ENCODE measurements at places on chromosomes 6 and 20.

GRCh38 chr6:41934278-41935192 is 7.1 kb downstream of the CCND3 start:
- no peak for DNase-seq

- no peak for DNase-seq
These were observed 146.9 kb upstream of the BEND6 start for GRCh38 chr6:56807989-56808337.

DNA sequence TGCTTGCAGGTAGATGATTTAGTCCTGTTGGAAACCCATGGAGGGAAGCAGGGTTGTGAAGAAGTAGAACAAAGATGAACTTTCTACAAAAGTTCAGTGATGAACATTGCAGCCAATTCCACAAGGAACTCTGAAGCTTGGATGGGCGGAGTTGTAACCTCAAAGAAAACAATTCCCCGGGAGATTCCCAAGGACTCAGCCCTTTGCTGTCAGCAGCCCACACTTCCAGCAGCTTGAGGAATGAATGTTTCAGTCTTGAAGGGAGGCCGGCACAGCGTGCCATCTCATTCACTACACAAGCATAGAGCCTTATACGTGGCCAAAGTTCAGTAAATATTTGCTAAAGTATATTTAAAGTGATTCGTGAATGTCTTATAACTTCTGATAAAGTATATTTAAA is 269.4 kb downstream of the NKAIN2 start:
- DNase-seq, result no peak

DNA sequence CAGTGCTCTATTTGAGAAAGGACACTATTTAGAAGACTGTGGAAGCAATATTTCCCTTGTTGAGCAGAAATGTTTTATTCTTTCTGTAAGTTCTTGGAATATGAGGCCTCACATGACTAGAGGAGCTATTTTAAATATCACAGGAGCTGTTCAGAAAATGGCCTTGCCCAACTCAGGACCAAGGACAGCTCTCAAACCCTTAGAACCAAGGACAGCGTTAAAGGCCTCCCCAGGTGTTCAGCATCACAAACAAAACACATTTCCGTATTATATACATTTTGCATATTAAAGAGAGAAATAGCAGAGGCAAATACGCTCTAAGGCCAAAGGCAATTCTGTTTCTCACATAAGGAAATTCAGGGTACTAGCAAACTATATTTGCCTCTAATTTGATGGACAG is 631.4 kb downstream of the CDH26 start:
- no peak for DNase-seq

DNA sequence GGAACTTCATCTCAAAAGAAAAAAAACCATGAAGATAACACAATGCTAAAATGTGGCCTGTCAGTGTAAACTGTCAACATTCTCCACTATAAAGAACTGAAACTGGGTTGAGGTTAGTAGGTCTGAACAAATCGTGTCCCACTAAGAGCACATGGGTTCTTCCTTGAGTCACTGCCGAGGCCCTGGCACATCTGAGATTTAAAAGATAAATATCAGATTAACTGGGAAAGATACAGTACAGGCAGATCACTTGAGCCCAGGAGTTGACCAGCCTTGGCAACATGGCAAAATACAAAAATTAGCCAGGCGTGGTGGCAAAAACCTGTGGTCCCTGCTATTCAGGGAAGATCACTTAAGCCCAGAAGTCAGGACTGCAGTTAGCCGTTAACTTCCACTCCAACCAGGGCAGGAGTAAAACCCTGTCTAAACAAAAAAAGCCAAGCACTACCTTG is 5.6 kb downstream of the EEF1A1 start:
- DNase-seq, result no peak

- DNase-seq, result no peak
These were observed 368.2 kb upstream of the CITED2 start for GRCh38 chr6:139742671-139743070.

DNA sequence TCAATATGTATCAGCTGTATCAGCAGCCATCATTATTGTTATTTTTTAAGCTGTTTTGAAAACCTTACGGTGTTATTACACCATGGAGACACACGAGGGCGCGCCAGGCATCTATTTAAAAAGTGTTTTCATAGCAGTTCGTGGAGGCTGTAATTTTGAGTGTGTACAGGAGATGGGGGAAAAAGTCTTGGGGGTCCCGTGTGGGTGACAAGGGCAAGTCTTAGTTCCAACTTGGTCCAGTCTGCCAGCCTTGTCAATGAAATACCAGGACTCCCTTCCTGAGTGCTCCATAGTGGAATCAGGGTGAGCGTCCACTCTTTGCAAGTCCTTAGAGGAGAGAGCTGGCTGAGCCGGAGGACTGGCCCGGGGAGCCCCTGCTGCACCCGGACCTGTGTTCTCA is 43.3 kb downstream of the SLC2A10 start:
- DNase-seq, result no peak

DNA sequence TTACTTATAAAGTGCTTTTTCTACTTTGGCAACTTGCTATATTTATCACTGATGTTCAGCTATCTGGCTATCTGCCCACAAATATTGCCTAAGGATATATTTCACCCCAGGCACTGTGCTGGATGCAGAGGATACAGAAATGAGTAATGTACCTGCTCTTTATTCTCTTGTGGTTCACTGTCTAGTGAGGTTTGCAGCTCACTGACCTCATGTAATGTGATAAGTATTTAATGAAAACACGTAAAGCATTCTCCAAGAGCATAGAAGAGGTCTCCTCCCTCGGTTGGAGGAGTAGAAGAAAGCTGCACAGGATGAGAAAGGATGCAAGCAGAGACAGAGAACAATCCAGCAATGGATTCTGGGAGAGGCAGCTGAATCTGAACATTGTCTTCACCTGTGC is 610.7 kb downstream of the CBLN4 start:
- DNase-seq, result no peak

- no peak for DNase-seq
These were observed 1.8 kb upstream of the KCNQ5 start for GRCh38 chr6:72619883-72620696.

- DNase-seq, result no peak
These were observed 96.3 kb upstream of the GCM1 start for GRCh38 chr6:53244958-53245357.

GRCh38 chr6:153989989-153990388 is 49.1 kb upstream of the OPRM1 start:
- DNase-seq, result no peak

- DNase-seq, result no peak
These were observed 193.1 kb downstream of the DOK5 start for GRCh38 chr20:54668271-54669039.

- no peak for DNase-seq
These were observed 1.0 kb downstream of the MCM9 start for GRCh38 chr6:118933855-118934460.

GRCh38 chr6:36196113-36196879 is at the start of gene BRPF3:
Gene BRPF3, plus strand, starts transcription at chr6:36196744. Its CDS starts 3,579 bp downstream, at chr6:36200323.
- DNase-seq, result peak; percentile 34

GRCh38 chr20:52372169-52372568 is 180.6 kb upstream of the ZFP64 start:
- no peak for DNase-seq

- no peak for DNase-seq
These were observed 206.4 kb upstream of the CITED2 start for GRCh38 chr6:139580592-139581484.

GRCh38 chr6:6781873-6782227 is 193.3 kb downstream of the LY86 start:
- DNase-seq, result no peak

DNA sequence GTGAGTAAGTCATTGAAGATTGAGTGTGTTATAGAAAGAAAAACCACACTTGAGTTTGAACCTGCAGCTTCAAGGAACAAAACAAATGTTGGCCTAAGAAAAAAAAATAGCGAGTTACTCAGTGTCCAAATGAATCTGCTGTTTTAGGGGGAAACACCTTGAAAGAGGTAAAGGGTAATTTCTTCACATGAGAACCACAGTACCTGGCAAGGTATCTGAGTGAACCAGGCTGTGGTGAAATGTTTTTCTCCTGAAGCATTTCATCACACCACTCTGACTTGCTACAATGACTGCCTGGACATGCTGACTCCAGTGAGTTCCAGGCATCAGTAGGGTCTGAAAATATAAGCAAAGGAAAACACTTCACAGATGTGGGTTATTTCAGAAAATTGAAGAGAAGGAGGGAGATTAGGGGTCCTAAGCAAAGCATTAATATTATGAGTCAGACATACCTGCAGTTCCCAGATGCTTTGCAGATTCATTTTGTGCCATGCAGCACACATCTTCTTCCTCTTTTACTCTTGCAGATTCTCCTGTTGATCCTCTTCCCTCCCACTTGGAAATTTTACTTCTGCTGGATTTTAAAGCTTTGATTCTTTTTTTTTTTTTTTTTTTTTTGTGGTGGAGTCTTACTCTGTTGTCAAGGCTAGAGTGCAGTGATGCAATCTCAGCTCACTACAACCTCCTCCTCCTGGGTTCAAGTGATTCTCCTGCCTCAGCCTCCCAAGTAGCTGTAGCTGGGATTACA is 206.2 kb upstream of the SGK1 start:
- no peak for DNase-seq

DNA sequence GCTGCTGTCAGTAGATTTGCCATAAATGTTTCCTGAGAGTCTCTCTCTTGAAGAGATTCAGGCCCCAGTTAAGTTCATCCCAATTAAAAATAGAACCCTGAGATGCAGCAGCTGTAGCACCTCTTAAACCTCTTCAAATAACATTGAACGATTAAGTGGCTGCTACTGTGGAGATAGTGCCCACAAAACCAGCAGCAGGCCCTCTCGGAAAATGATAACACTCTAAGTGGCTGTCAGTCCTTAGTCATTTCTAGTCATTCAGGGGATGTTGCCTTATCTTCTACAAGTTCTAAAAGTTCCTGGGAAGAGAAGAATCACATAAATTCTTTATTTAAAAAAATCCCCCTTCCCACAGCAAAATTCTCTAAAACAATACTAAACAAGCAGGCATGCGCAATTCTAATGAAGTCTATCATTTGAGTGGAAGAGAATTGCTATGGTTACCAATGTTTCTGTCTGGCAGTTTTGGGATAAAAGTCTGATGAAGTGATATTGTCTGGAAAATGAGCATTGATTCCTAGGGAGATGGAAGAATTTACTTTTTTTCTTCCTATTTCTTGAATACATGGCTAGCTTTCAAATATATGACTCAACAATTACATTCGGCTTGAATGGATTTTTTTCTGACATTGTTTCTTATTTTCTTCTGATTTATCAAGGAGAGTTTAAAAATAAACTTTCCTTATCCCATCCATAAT is 131.9 kb downstream of the TRMT11 start:
- DNase-seq, result no peak

DNA sequence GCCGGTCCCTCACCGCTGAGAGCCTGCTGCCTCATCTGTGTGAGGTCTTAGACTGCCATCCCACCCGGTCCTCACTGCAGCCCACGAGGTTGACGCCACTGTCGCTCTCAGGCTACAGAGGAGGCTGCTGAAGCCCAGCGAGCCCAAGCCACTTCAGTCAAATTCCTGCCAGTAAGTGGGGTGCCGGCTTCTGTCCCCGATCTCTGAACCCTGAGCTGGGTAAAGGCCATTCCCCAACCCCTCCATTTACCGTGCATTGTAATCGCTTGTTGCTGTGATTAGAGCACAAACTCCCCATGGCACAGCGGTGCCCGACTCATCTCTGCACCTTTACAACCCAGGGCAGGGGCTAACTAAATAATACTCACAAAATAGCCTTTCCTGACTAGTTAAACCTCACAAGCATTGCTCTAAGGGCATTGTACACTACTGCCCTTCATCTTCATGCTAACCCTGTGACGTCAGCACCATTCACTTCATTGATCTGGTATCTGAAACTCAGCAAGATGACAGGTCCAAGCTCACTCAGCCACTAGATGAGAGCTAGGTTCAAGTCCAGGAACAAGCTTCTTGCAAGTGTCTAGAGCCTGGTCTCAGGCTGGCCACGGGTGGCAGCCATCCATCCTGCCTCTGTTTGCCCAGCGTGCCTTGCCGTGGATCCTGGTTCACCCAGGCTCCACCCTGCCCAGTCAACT is 122.7 kb downstream of the BCAS1 start:
- no peak for DNase-seq

DNA sequence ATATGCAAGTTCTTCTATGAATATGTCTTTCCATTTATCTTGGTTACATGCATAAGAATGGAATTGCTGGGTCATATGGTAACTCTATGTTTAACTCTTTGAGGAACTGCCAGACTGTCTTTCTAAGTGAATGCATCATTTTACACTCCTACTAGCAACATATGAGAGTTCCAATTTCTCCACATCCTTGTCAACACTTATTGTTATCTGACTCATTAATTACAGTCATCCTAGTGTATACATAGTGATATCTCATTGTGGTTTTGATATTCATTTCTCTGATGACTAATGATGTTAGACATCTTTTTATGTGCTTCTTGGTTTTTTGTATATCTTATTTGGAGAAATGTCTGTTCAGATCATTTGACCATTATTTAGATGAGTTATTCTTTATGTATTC is 96.7 kb upstream of the LAMP5 start:
- DNase-seq, result no peak

DNA sequence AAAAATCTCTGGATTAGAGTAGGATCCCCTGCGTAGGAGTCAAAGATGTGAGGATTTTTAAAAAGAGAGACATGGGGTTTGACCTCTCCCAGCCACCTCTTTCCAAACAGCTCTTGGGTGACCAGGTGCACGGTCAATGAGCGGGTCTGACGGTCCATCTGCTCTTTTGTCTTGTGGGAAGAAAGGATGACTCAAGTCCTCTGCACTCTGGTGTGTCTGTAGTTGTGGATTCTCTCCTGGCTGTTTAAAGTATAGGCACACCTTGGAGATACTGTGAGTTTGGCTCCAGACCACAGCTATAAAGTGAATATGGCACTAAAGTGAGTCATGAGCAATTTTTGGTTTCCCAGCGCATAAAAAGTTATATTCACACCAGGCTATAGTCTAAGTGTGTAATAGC is 209.8 kb downstream of the BMP7 start:
- DNase-seq, result no peak

DNA sequence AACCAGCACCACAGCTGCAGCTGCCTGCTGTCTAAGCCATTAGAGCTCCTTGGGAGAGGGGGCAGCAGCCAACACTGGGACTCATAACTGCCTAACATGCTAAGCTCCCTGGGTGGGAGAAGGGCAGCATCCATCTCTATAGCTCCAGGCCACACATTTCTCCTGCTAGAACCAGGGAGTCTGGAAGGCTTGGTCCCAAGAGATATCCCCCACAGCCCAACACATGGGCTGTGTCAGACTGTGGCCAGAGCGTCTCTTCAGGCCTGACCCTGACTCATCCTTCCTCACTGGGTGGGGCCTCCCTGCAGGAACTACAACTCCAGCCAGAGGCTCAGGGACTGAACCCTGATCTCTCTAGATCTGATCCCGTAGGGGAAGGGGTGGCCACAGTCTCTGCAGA is 411.1 kb downstream of the HDGFL1 start:
- DNase-seq, result no peak

All from AG04450 (cell line).